Naive B cell (primary cell): ENCODE measurements at places on chromosomes 1 and 21. TPM values are rescaled to one million over a fixed set of nuclear protein-coding genes. Genes with fewer than 3 reads are reported as not detected.
A peak's percentile ranks its signal among the peaks of the same experiment; 100 is the strongest.

DNA sequence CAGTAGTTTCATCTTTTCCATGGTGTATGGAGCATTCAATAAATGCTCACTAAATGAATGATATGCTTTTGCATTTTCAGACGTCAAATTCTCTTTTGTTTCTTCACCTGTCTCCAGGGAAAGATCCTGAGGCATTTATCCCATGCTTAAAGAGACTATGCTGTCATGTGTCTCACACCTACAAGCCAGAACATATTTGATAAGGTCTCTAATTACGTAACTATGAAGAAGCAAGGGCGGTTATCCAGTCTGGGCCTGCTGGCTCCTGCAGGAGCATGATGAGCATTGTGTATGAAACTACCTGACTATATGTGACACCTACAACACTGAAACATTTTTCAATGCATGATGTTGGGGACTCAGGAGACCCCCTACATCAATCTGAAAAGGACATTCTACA lies 51.8 kb downstream of the FBXO42 start:
- no peak for DNase-seq

The PGM1 gene
- polyA plus RNA-seq = 11.9 TPM

GRCh38 chr1:23562137-23562876 lies 3.0 kb upstream of the ID3 start:
- DNase-seq = peak; percentile 55

The KRTAP10-12 gene
- polyA plus RNA-seq = not detected

DNA sequence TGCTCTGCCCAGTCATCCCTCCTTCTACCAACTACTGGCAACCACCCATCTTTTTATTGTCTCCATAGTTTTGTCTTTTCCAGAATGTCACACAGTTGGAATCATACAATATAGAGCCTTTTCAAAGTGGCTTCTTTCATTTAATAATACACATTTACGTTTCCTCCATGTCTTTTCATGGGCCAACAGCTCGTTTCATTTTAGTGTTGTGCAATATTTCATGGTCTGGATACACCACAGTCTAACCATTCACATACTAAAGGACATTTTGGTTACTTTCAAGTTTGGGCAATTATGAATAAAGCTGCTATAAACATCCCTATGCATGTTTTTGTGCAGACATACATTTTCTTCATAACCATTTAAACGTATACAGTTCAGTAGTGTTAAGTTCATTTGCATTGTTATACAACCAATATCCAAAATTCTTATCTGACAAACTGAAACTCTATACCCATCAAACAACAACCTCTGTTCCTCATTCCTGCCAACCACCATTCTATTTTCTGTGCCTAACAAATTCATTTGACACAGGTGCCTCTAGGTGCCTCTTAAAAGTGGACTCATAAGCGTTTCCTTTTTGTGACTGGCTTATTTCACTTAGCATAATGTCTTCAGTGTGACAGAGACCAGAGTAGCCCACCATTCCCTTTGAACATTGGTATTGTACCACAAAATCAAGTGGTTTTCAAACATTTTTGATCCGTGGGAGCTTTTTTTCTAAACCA lies 138.1 kb downstream of the NR5A2 start:
- DNase-seq = no peak

GRCh38 chr1:94884106-94884505 lies 42.8 kb downstream of the CNN3 start:
- DNase-seq = no peak

DNA sequence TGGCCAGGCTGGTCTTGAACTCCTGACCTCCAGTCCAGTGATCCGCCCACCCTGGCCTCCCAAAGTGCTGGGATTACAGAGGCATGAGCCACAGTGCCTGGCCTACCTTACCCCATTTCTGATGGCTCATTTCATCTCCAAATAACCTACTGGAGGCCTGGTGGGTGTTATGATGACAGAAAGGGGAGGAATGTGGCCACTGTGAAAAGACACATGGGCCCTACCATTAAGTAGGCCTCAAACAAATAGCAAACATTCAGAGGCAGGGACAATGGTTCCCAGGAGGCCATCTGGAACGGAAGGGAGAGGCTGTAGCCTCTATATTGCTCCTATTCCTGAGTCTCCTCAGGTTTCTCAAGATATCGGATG lies 932 bp upstream of the FCRLA start:
- no peak for DNase-seq

GRCh38 chr1:148166558-148167492 lies 14.7 kb upstream of the NBPF11 start:
- no peak for DNase-seq

- no peak for DNase-seq
These were observed 35.6 kb upstream of the EPB41 start for GRCh38 chr1:28878796-28879195.

DNA sequence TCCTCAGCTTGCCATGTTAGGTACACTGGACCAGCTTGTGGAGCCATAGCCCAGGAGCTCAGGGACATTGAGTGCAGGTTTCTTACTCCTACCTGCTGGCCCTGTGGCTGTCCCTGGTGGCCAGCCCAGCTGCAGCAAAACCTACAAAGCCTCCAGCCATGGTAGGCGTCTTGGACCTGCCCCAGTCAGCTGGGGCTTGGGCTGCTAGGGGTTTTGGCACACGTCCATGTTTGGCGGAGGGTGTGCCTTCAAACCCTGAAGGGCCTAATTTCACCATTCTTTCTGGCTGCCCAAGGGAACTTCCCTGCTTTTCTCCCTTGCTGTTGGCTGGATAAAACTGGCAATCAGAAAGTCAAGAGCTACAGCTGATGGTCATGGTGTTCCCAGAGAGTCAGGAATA lies 25.4 kb downstream of the HMGCS2 start:
- DNase-seq = no peak

The C1orf94 gene
- not detected for polyA plus RNA-seq

- DNase-seq = no peak
These were observed 669.8 kb upstream of the B3GALT2 start for GRCh38 chr1:193856261-193856660.
